ENCODE measurements at places on chromosomes 3 and 15.

GRCh38 chr3:18499301-18499700 lies 74.2 kb upstream of the SATB1 start:
- DNase-seq = no peak

DNA sequence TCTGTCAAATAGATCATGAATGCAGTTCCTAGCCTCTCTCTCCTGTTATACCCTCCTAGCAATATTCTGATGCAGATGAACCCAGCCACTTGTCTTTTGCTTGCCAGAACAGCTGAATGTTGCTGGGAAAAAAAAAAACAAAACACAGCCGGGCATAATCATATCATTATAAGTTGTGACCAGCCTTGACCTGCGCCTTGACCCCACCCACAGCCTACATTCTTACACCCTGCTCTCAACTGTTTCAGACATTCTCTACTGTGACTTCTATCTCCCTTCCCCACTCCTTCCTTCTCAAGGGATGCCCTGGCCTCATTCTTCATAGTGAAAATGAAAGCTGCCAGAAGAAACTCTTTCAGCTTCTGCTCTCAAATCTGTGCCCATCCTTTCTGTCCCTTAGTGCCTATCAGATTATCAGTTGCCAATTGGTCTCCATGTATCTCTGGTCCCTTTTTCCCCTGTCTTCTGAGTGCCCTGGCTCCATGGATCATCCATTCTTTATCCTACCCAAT lies 389.1 kb upstream of the TPRG1 start:
- DNase-seq = no peak

GRCh38 chr15:33100314-33100713 lies 94.2 kb downstream of the FMN1 start:
- no peak for DNase-seq

- no peak for DNase-seq
Observed at GRCh38 chr3:16999161-16999560, 114.4 kb downstream of the PLCL2 start.

- no peak for DNase-seq
Observed at GRCh38 chr3:46536758-46537157, 29.3 kb downstream of the LRRC2 start.

DNA sequence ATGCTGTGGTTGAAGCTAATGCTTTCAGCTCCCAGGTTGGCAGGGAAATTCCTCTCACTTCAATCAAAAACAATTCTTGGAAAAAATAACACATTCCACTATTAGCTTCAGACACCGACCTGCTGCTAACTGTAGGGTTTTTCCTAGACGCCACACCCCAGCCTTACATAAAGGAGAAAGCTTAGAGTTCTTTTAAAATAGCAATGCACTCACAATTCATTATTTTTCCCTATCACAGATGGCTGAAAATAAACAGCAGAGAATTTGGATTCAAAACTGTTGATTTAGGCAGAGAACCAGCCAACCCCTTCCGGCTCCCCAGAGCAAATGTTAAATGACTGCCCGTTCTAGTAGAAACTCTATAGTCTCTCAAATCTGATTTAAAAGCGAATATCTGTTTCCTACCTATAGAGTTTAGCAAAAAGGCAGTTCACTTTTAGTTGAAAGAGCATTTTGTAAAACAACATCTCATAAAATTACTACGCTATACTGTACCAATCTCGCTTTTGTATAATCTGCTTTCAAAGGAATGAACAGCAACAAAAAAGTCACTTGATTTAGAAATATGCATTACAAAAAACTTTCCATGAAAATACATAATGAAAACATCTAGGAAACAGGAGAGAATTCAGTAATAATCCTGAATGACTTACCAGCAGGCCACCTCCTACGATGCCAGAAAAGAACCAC lies 586 bp downstream of the TM4SF1 start:
- no peak for DNase-seq

GRCh38 chr15:71451130-71451529 lies 335.9 kb downstream of the THSD4 start:
- DNase-seq = no peak

GRCh38 chr3:72724070-72724469 lies 124.2 kb downstream of the SHQ1 start:
- no peak for DNase-seq

GRCh38 chr3:52321481-52321880 lies 5.4 kb downstream of the DNAH1 start:
- no peak for DNase-seq

- DNase-seq = no peak
Observed at GRCh38 chr3:150747886-150748683, 14.9 kb downstream of the SIAH2 start.
